ENCODE measurements at places on chromosomes 6 and 20.

DNA sequence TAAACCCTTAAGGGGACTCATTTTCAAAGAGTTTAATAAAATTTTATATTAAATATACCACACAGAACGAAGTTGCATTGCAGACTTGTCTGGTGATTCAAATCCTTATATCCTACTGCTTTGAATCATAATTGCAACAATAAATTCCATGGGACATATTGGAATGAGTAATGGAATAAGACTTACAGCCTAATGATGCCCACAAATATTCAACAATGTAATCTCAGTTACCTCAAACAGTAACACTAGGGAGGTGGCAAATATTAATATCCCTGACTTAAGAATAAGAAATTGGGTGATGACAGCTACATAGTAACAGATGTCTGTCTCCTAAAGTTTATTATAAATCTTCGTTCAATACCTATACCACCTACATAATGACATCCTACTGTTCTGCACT, 52.6 kb downstream of the BMP5 start:
- DNase-seq = no peak

- no peak for DNase-seq
These were observed 256.5 kb downstream of the TRDN start for GRCh38 chr6:123380257-123380656.

GRCh38 chr20:17875106-17875980, 93.3 kb downstream of the SNX5 start:
- no peak for DNase-seq

GRCh38 chr20:931401-931800, 15.3 kb upstream of the ANGPT4 start:
- DNase-seq = no peak

DNA sequence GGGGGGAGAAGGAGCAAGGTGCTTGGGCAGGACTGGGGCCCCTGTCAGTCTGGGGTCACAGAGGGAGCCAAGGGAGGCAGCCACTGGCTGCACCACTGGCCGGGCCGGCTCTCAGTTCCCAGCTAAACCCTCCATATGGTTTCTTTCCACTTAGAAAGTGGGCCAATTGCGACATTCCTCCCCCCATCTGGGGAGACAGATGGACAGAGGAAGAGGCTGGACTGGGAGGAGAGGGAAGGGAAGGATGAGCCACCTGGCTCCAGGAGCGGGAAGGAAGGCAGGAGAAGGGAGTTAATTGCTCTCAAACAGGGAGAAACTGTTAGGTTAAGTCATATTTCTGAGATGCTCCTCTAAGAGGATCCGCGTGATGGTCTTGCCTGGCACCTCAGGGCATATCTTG, 82.2 kb downstream of the GRM4 start:
- DNase-seq = no peak

- DNase-seq = no peak
These were observed 12.2 kb downstream of the TGIF2 start for GRCh38 chr20:36585410-36586125.

DNA sequence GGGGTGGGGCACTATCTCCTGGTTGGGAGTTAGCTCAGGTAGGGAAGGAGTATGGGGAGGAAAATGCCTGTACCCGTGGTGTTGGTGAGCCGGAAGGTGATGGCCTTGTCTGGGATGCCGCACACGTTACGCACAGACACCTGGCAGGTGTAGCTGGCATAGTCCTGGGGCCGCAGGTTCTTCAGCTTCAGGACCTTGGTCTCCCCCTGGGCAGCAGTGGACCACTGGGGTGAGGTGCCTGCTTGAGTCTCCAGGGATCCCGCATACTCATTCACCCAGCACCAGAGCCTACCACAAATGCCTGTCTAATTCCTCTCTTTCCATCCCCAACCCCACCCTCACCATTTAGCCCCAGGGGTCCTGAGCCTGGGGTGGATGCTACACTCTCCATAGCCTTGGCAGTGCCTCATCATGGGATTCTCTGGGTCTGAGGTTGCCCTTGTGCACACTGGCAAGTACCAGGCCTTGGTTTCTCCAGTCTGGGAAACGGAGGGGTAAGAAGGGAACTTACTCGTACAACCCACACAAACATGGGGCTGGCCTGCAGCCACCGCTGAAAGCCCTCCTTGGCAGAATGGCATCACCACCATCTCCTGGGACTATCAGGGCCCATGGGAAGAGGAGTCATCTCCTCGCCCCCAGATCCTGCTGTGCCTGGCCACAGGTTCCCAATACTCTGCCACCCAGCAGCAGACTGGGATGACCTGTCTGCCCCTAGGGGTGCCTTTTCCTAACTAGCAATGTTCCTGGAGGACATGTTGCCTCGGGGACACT, 42.8 kb downstream of the MDGA1 start:
- no peak for DNase-seq

- no peak for DNase-seq
These were observed 135.5 kb downstream of the CDKAL1 start for GRCh38 chr6:20669571-20670314.

DNA sequence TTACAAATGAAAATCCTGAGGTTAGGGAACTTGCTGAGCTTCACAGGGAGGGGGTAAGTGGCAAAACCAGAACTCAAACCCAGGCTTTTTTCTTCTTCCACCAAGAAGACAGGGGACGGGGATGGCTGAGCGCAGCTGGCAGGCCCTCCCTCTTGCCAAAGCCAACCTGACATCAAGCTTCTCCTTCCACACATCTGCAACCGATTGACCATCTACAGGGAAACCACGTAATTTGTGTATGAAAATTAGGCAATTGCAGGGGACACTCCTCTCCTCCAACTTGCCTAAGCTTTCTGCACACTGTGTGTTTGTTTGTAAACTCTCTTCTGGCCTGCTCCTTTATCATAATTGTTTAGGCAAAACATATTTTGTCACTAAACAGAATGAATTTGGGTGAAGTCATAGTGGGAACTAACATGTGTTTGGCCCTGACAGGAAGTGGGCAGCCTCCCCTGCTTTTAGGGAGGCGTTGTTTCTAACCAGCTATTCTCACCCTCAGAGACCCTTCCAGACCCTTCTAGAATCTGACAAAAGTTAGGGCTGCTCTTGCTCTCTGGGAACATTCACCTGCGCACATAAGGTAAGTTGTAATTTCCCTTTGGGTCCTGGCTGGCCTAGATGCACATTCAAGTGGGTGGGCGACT, 18.9 kb downstream of the ZNF831 start:
- no peak for DNase-seq

- no peak for DNase-seq
These were observed 19.8 kb upstream of the RGS17 start for GRCh38 chr6:153150752-153151440.

DNA sequence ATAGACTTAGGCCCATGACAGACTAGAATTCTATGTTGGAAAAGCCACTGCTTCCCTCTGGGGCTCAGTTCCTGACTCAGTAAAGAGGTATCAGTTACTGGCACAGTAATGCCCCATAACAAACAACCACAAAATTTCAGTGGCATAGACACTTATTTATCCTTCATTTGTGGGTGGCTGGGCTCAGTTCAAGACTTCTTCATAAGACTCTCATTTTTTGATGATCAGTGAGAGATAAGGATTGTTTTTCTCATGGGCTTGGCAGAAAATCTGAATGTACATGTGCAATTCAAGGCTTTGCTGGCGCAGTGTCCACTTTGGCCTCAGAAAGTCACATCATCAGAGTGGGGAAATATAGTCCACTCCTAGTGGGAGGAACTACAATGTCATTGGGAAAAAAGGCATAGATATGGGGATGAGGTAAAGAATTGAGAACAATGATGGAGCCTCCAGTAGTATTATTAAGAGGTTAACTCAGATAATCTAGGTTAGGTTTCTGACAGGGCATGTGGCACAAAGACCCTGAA, 384.6 kb upstream of the FLRT3 start:
- DNase-seq = no peak

GRCh38 chr6:154261688-154262397, 94.8 kb downstream of the IPCEF1 start:
- no peak for DNase-seq

DNA sequence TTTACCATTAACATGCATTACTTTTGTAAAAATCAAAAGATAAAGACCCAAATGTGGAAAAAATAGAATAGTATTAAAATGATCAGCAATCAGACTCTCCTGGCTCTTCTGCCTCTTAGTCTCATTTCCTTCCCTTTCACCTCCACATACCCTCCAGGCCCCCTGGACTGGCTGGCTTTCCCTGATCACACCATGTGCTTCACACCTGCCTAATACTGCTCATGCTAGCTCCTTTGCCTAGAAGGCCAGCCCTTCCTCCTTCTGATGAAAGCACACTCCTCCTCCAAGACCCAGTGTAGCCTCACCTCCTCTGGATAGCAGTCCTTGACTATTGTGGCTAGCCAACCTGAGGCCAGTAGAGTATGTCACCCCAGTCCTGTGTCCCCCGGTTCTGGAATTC, 182.0 kb upstream of the HEY2 start:
- no peak for DNase-seq

- DNase-seq = no peak
These were observed 394.3 kb upstream of the SOX4 start for GRCh38 chr6:21199262-21199661.

GRCh38 chr20:23484081-23484480, 6.8 kb upstream of the CST8 start:
- no peak for DNase-seq

DNA sequence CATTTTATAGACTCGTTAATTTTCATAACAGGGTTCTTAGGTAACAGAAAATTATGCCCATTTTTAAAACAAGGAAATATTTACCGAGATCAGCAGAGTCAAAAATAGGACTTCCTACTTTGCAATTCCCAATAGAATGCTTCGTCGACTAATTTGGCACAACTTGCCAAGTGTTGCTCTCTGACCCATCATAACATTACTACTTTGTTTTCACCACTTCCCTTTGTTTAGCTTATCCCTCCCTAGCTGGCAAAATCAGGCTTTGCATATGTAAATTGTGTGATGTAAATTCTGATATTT, 914 bp upstream of the RANBP9 start:
- no peak for DNase-seq

DNA sequence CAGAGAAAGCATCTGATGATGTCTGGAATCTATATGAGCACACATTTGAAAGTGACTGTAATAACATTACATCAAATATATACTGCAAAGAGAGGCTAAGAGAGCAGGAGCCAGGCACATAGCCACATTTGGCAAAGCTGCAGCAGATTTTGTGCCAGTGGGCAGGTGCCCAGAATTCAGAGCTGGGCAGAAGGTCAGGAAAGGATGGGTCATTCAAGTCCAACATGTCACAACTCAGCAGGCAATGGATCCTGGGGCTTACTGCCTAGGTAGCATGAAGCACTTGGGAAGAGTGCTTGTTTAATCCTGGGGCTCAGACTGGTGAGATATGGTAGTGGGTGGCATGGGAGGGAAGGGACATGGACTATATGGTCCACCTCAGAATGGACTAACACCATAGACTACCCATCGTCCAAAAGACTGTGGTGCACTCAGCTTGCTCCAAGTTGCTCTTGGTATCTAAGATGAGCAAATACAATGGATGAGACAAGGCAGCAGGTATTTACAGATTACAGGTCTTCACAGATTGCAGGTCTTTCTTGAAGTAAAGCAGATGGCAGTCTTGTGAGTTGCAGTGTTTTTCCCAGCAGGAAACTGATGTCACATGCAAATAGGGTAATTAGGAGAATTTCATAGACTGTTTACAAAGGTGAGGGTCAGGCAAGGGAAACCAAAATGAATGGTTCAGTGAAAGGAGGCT, 31.2 kb upstream of the SHLD1 start:
- no peak for DNase-seq

GRCh38 chr20:44180814-44181213, 6.2 kb downstream of the JPH2 start:
- peak; percentile 84 for DNase-seq

DNA sequence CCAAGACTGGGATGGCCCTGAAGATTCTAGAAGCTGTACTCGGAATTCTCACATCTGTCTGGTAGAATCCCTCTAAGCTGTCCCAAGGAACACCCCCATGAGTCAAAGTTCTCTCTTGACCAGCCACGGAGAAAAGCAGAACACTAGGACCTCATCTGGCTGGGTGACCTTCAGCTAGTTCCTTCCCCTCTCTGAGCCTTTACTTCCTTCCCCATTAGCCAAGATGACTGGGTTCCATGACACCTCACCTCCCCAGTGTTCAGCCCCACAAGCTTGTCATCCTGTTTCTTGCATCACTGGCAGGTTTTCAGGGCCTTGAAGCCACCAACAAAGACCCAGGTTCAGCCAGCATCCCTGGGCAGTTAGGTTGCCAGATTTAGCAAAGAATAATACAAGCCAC, 47.8 kb downstream of the MAFB start:
- DNase-seq = no peak
